ENCODE measurements at places on chromosomes 2 and 18.
A peak's percentile ranks its signal among the peaks of the same experiment; 100 is the strongest.

- no peak for DNase-seq
Observed at GRCh38 chr2:98460573-98461497, 16.2 kb downstream of the INPP4A start.

- DNase-seq = no peak
Observed at GRCh38 chr18:76126327-76126726, 368.7 kb downstream of the ZNF516 start.

GRCh38 chr2:128409326-128410034, 90.8 kb upstream of the HS6ST1 start:
- no peak for DNase-seq

- no peak for DNase-seq
Observed at GRCh38 chr2:63434024-63435001, 154.0 kb downstream of the WDPCP start.

GRCh38 chr18:50857694-50858093, 21.2 kb upstream of the ME2 start:
- no peak for DNase-seq

DNA sequence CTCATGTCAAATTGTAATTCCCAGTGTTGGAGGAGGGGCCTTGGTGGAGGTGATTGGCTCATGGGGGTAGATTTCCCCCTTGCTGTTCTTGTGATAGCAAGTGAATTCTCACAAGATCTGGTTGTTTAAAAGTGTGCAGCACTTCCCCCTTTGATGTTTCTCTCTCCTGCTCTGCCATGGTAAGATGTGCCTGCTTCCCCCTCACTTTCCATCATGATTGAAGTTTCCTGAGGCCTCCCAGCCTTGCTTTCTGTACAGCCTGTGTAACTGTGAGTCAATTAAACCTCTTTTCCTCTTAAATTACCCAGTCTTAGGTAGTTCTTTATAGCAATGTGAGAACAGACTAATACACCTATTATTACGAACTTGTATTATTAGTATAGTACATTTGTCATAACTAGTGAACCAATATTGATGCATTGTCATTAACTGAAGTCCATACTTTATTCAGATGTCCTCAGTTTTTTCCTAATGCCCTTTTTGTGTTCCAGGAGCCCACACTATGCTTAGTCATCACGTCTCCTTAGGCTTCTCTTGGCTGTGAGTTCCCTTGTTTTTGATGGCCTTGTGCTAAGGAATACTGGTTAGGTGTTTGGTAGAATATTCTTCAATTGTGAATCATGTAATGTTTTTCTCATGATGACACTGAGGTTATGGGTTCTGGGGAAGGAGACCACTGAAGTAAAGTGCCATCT, 4.5 kb upstream of the MAP3K2 start:
- peak; percentile 38 for DNase-seq

- no peak for DNase-seq
Observed at GRCh38 chr2:75506101-75506697, 54.5 kb downstream of the EVA1A start.

DNA sequence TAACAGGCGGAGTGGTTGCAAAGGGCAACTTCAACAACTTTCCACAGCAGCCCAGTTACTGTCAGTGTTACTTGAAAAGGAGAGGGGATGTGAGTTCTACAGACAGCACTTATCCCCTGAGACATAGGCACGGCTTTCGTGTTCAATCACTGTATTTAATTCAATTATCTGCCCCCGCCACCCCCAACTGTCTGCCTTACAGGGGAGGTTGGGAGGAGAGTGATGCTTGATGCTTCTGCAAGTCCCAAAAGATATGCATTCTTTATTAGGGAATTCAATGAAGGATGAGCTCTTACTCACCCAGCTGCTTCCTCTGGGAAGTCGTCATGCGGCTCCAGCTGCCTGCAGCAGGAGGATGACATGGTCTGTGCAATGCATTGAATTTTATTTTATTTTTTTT, 639.9 kb downstream of the DCC start:
- DNase-seq = no peak

GRCh38 chr18:12564378-12564777, 93.5 kb downstream of the SPIRE1 start:
- DNase-seq = no peak

DNA sequence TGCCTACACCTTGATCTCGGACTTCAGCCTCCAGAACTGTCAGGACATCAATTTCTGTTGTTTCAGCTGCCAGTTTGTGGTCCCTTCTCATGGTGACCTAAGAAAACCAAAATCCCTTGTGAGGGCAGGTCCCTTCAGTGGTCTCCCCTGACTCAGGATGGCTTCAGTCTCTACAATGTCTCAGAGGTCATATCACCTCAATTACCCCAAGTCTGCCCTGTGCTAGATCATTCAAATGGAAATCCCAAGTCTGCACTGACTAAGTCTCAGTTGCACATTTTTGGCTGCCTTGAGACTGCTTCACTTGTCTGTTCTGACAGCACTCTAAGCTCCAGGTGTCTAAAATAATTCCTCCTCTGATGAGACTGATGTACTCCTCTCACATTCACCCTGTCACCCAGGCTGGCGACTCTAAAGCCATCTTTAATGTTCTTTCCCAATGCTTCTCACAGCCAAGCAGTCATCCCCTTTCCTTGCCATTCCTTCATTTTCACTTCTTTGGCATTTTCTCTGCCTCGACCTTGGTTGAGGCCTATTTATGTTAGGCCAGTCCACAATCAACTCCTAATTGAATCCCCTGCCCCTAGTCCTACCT, 470.8 kb downstream of the DLGAP1 start:
- DNase-seq = peak; percentile 33

DNA sequence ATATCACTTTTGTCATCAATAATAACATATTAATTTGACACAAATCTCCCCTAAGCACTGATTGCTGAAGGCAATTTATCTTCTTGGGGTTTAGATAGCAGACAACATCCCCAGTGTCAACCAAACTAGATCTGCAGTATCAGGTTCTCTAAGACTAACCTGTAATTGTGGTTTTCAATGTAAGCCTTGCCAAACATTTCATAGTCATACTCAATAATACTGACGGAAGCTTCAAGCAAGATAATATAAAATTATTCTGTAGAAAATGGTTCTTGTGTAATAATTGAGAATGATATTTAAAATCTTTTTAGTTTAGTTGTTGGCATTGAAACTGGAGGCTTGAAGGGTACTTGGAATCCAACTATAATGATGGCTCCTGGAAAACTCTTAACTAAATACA, 186.3 kb downstream of the RIT2 start:
- peak; percentile 6 for DNase-seq

GRCh38 chr18:67766930-67767329, 250.4 kb upstream of the DSEL start:
- peak; percentile 80 for DNase-seq

DNA sequence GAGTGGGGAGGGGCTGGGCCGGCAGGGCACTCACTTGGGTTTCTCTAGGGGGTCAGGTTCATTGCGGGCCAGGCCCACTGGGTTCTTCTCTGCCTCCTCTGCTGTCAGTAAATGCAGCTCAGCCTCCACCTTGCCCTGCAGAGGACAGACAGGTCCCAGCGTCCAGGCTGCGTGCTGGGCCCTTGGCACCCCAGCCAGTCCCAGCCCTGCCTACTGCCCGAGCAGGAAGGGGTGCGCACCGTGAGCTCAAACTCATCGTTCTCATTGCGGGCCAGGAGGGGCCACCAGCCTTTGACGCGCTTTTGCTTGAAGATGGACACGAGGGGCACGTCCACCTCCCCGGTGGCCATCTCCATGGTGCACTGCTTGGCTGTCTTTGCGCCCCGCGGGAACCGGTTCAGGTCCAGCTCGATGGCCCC, 17.3 kb downstream of the OTOF start:
- no peak for DNase-seq

DNA sequence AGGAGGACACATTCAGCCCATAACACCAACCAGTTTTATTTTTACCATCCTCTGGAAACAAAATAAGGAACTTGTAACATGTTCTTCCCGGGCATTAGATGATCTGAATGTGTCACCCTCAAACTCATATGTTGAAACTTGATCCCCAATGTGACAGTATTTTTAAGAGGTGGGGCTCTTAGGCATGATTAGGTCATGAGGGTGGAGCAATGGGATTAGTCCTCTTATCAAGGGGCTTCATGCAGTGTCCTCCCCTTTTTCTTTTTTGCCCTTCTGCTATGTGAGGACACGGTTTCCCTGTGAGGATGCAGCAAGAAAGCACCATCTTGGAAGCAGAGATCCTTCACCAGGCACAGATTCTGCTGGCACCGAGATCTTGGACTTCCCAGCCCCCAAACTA, 401.5 kb upstream of the TRIB2 start:
- DNase-seq = no peak

DNA sequence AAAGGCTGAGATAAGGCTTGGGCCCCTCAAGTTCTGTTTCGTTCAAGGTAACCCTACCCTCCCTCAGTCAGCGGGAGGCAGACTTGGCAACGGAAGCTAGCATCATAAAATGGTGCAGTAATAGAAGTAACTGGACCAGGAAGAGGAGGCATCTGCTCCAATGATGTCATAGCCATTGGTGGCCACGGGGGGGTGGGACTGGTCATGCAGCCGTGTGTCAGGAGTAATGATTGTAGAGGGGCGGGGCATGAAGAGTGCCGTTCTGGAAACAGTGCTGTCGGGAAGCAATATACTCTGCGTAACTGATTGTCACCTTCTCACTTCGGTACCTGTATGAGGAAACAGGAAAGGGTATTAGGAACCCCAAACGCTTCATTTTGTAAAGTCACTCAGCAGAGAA, 6.9 kb upstream of the POLR2D start:
- no peak for DNase-seq

DNA sequence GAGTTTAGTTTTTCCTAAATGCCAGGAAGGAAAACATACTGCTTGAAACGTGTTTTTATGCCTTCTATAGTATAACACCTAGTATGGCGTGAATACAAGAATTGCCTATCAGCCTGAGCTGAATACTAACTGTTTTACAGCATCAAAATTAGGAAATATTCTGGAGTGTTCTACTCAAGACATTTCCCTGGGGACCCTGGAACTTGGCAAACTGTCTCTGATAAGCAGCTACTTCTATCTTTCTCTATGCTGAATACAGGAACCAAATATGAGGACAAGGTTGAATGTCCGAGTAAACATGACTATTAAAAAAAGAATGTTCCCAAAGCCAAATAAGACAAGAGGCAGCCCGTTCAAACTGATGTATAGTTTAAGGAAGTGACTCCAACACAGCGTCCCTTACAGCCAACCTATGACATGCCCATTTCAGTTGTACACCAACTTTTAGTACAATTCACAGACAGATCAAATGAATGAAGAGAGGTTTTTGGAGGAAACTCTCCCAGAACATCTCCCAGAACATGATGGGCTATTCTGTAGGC, 951.3 kb upstream of the ACVR2A start:
- DNase-seq = no peak

GRCh38 chr18:59952283-59953007, 52.6 kb downstream of the PMAIP1 start:
- no peak for DNase-seq

DNA sequence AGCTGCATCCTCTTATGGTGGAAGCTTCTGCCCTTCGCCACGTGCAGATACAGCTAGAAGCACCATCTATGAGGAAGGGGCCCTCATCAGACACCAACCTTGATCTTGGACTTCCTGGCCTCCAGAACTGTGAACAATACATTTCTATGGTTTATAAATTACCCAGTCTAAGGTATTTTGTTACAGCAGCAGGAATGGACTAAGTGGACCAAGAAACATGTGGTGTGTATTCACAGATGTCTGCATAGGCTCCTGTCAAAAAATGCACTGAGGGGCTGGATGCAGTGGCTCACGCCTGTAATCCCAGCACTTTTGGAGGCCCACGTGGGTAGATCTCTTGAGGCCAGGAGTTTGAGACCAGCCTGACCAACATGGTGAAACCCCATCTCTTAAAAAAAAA, 57.5 kb downstream of the STPG4 start:
- no peak for DNase-seq

GRCh38 chr2:23379220-23379695, 5.7 kb upstream of the KLHL29 start:
- DNase-seq = no peak

DNA sequence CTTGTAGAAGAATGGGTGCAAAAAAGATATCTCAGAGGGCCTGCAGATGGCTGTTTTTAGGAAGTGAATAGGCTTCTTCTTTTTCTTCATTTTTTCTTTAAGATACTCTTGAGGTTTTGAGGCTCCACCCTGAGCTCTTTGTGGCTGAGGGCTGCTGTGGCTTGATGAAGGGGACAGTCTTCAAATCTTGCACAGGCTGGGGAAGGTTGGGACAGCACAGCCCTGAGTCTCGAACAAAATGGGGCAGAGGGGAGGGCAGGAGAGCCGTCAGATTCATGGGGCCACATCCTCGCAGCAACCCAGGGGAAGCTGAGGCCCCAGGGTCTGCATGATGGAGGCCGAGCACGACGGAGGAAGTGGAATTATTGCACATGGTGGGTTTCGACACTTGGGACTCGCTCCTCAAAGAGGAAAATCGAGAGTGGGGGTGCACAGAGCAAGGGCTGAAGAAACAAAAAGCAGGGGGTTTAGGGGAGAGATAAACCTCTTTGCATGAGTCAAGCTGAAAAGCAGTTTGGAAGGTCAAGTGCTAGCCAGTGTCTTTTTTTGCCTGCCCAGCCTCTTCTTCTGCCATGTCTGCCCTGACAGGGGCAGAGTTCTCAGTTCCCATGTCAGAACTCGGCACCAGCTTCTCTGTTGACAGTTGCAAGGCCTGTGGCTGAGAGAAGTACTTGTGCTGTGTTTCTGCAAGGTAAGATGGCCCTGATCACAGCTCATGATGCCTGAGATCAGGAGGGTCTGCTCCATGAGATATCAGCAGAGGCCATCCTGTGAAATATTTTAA, 19.5 kb downstream of the INPP4A start:
- no peak for DNase-seq

- DNase-seq = no peak
Observed at GRCh38 chr2:50069454-50069853, 915.1 kb upstream of the FSHR start.

DNA sequence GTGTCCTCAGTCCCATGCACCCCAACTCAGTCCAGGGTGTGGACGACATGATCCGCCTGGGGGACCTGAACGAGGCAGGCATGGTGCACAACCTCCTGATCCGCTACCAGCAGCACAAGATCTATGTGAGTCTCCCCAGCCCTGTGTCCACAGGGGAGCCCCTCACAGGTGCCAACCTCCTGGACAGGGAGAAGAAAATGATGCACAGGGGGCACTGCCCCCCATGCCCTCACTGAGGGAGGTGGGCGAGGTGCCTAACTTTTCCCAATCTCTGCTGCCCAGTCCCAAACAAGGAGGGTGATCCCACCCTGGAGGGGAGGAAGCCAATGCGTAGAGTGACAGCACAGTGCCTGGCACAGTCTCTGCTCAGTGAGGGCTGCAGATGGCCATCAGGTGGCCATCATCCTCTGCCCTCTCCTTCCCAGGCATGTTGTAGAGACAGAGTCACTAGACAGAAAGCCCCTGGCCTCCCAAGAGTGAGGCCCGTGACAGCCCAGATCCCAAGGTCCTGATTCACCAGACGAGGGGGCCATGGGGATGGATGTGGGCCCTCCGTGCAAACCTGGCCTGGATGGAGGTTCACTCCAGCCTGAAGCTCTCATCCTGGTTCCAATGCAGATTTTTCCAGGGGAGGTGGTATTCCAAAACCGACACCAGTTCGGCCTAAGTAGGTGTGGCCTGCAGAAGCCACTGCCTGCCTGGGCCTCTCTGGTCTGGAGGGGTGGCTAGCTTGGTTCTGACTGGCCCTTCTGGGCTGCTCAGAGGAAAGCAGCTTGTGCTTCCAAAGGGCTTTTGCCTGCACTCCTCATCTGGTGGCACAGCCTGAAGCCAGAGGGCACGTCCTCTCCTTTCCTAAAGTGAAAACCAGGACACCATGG, 30.0 kb downstream of the MYO7B start:
- DNase-seq = no peak

GRCh38 chr2:235694721-235695601, 201.1 kb downstream of the AGAP1 start:
- no peak for DNase-seq

- DNase-seq = peak; percentile 35
Observed at GRCh38 chr2:26610504-26611335, 30.4 kb downstream of the CIB4 start.

- DNase-seq = no peak
Observed at GRCh38 chr2:163558251-163559021, 177.4 kb downstream of the FIGN start.
